ENCODE measurements at places on chromosomes 6 and 20. TPM values are rescaled to one million over a fixed set of nuclear protein-coding genes. Genes with fewer than 3 reads are reported as not detected.

The CEP162 gene
- 28.8 TPM for total RNA-seq

The OR2H1 gene
- total RNA-seq, result not detected

DNA sequence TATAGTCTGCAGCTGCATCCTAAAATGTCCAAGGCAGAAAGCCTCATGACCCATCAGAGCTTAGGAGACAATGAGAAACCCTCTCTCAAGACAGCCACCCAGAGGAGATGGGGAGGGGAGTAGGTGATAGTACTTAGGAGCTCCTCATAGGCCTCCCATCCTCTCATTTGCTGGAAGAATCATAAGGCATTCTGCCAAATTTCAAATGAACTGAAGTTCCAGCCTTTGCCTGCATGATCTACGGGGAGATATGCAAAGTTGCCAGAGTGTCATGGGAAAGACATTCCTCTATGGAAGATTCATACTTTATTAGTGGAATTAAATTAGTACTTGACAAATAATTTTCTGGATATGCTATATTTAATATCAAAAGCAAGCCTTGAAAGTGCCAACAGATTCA lies 194.1 kb upstream of the GJE1 start:
- DNase-seq, result no peak

GRCh38 chr6:21375151-21376116 lies 218.1 kb upstream of the SOX4 start:
- DNase-seq, result no peak

The HLA-DMA gene
- total RNA-seq, result 11.9 TPM

Data from neural progenitor cell (in vitro differentiated cells).